Dermis microvascular lymphatic vessel endothelial cell (primary cell): ENCODE measurements at places on chromosomes 7 and 10. TPM values are rescaled to one million over a fixed set of nuclear protein-coding genes. Genes with fewer than 3 reads are reported as not detected.

GRCh38 chr10:35276889-35277288, 59.4 kb upstream of the CCNY start:
- DNase-seq, result no peak

Gene CELF2
- total RNA-seq, result 4.0 and 9.0 TPM in 2 replicates

DNA sequence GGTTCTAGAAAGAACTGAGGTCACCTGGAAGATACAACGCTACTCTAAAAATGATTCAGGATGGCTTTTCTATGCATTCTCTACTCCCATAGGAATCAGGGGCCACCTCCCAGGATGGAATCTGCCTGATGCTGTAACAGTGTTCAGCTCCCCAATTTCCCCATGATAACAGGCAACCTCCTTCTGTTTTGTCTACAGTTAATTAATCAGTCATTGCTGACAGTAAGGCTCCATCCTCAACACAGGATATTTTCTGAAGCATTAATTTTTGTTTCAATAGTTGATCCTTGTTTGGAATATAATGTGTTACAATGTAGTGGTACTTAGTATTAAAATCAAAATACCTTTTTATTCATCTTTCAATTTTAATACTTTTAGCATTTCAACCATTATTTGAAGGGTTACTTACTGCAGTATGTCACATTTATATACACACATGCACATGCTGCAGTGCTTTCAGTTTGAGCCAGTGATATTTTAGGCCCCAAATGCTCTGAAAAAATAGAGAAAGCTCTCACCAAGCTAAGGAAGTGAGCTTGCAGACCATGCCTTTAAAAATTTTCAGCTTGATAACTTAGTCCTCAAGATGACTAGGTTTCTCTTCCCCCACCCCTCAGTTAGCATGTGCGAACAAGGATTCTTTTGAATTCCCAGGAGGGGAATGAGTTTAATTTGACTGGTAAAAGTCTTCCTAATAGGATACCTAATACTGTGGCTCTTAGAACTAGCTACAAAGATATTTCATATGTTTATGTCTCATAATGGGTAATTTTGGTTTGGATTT, 592 bp upstream of the PIK3CG start:
- DNase-seq, result no peak

Gene ATG9B
- total RNA-seq, result under 0.01 and 0.13 TPM in 2 replicates

- no peak for DNase-seq
Measured at GRCh38 chr7:148563583-148564274, 26.8 kb upstream of the C7orf33 start.

DNA sequence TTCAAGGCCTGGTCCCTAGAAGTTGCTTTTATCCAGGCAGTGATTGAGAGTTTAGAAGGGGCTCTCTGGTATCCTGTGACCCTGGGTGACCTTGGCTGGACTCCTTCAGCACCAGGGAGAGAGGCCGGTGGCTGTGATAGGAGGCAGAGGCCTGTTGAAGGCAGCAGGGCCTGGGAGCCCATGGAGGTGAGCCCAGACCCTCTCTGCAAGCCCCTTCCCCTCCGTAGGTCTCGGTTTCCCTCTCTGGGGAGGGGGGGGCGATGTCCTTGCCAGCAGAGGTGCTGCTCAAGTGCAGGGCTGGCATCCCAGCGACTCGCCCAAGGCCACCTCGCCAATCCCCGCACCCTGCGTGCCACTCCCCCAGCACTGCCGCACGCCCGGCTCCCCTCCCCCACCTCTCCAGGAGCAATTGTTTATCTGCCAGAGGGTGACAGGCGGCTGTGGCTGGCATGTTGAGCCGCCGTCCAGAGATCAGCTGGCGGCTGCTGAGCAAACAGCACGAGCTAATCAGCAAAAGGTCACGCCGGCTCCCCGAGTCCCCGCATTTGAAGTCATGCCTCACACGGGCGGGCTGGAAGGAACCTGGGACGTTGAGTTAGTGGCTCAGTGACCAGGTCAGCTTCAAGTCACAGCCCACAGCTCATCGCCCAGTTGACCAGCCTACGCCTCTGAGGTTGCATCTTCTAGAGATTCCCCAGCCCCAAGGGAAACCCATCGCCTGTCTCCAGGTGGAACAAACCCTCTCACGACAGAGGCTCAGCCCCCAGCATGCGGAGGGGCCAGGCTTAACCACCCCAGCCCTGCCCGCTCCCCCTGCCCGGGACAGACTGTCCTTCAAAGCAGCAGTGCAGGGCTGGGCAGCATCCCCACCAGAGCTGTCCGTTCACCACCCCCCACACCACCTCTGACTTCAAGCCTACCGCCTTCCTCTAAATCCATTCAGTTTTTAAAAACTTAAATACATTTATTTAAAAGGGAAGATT, 43.7 kb downstream of the ELFN1 start:
- DNase-seq, result no peak

GRCh38 chr10:1205450-1206030, 149.4 kb downstream of the WDR37 start:
- no peak for DNase-seq

Gene NHLRC2
- total RNA-seq, result 11.4 and 13.7 TPM in 2 replicates

DNA sequence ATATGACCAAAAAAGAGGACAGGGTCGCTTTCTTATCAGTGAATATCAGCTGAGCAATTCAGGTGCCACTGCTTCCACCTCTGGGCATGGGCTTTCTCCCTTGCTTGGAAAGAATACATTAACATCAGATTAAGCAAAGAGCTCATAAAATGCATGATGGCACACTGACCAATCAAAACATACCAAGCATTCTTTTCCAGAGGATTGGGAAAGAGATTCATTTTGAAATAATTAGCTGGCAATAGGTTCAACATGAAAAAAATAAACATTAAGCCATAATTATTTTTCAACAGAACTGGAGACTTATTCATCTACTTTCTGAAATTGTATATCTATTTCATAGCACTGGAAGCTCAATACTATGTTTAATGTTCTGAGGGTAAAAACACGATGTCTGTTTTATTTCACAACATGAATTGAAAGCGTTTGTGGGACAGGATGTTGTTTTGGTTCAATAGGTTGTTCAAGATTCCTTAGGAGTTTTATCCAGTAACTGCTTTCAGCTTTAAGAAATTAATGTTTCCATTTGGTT, 53.2 kb downstream of the TFAM start:
- no peak for DNase-seq

GRCh38 chr10:132748135-132748534, 37.8 kb downstream of the NKX6-2 start:
- DNase-seq, result no peak

- no peak for DNase-seq
Measured at GRCh38 chr7:47408675-47409074, 173.2 kb downstream of the TNS3 start.

Gene INHBA
- total RNA-seq, result 0.51 and 1.3 TPM in 2 replicates

DNA sequence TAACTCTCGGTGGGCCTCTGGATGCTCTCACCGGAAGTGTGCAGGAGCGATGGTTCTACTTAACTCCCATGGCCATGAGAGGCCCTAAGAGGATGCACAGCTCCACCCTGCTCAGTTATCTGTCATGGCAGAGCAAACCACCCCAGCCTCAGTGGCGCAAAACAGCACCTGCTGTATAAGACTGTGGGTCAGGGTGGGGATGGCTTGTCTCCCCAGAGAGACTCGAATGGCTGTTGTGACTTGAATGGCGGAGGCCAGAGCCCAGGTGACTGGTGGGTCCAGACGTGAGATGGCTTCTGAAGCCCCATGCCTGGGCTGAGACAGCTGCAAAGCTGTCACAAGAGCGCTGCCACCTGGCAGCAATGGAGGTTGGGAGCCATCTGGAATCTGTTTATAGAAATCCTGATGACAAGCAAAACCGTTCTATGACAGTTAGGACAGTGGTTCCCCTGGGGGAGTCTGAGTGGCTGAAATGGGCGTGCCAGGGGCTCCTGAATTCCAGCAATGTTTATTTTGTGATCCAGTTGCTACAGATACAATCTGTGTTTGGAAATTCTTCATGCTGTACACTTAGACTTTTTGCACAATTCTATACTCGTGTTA, 490.5 kb downstream of the TCERG1L start:
- no peak for DNase-seq

Gene LIPN
- not detected in 2 replicates for total RNA-seq
